ENCODE measurements at places on chromosomes 13 and 19.

DNA sequence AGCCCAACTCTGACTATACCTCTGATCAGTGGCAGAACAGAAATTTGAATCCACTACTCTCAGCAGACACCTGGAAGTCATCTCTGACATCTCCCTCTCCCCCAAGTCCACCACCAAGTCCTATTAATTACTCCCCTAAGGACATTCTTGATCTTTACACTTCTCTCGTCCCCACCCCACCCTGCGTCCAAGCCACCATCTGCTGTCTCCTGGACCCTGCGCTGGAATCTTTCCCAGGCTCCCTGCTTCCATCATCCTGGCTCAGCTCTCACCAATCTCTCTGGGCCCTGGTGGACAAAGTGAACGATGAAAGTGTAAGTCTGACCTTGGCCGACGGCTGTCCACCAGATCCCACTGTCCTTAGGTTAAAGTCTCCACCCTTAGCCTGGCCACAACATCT, 145.6 kb upstream of the GJB6 start:
- no peak for DNase-seq

DNA sequence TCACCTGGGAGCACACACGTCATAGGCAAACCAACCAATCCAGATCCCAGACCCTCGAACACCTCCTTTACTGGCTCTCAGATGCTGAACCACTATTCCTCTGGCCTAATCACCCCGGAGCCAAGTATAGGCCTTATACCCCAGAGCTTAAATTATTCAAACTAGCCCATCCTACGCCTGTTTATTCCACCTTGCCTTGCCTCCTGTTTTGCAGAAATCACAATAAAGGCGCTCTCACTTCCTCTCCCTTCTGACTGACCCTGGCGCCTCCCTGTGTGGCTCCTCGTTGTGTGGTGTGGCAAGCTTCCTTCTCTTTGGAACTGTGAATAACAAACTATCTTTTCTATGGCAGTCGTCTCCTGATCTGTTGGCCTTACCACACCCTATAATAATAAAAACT, 354.9 kb downstream of the ENOX1 start:
- no peak for DNase-seq

GRCh38 chr19:44345959-44346358, 10.5 kb downstream of the ZNF112 start:
- DNase-seq: no peak

GRCh38 chr19:14659874-14660489, 14.7 kb downstream of the ADGRE3 start:
- no peak for DNase-seq

GRCh38 chr19:1811472-1811894, 593 bp downstream of the ATP8B3 start:
- DNase-seq: no peak

GRCh38 chr19:17737690-17738153, 13.6 kb upstream of the FCHO1 start:
- DNase-seq: no peak

DNA sequence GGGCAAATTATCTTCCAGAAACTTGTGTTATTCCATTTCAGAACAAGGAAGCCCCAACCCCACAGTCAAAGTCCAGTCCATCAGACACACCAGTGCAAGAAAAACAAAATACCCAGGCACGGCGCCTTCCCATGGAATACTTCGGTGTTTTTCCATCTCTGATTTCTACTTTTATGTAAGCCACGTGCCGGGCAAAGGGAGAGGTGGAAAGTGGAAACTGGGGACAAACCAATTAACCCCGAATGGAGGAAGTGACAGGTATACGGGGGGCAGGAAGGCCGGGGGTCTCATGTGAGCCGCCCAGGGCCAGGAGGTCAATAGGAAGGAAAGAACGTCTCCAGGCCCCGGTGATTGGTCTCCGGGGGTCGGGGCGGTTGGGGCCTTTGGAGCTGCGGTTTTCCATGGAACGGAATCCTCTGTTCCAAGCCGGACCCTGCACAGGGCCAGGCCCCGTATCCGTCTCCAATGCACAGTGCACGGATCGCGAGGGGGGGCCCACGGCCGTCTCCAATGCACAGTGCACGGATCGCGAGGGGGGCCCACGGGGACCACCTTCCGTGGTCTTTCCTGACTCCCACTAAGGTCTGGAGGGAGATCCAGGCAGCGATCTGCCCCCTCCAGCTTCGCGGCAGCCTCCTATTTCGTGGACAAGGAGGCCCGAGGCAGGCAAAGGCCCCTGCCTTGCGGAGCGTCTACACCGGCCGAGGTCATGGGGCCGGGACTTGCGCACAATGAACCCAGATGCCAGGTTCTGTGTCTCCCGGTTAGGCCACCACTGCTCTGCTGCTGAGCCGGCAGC, 79.7 kb downstream of the GADD45B start:
- DNase-seq: no peak

- DNase-seq: no peak
Observed at GRCh38 chr13:99442273-99442895, 58.9 kb upstream of the TM9SF2 start.

DNA sequence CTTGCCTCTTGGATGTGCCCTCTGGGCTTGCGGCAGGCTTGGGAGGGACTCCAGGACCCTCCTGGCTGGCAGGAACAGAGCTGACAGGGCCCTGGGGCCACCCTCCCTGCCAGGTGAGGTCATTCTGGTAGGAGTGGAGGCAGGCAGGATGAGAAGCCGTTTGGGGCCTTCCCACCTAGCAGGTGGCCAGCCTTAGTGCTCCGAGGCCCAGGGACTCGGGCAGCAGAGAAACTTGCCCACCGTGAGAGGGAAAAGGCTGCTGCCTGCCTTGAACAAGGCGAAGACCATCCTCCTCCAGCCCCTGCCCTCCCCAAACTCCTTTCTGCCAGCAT, 8.5 kb downstream of the RFX1 start:
- no peak for DNase-seq

GRCh38 chr19:29812881-29813275, 1.1 kb downstream of the CCNE1 start:
- no peak for DNase-seq

- DNase-seq: no peak
Observed at GRCh38 chr19:16619457-16619856, 8.5 kb downstream of the MED26 start.

GRCh38 chr13:43991773-43992201, 112.1 kb downstream of the LACC1 start:
- DNase-seq: no peak

GRCh38 chr19:16094360-16095070, 17.2 kb upstream of the RAB8A start:
- no peak for DNase-seq

DNA sequence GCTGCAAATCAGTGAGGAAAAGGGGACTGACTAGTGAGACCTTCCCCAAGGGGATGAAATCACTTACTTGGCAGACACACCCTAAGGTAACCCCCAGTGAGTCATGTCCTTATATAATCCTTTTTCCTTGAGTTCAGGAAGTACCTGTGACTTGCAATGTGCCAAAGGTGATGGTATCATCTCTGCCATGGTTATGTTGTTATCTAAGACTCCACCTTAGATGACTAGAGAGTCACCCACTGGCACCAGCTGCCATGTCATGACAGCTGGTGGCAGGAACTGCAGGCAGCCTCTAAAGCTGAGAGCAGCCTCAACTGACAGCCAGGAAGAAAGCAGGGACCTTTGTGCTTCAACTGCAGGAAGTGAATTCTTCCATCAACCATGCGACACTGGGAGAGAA, 12.5 kb downstream of the PBX4 start:
- no peak for DNase-seq

DNA sequence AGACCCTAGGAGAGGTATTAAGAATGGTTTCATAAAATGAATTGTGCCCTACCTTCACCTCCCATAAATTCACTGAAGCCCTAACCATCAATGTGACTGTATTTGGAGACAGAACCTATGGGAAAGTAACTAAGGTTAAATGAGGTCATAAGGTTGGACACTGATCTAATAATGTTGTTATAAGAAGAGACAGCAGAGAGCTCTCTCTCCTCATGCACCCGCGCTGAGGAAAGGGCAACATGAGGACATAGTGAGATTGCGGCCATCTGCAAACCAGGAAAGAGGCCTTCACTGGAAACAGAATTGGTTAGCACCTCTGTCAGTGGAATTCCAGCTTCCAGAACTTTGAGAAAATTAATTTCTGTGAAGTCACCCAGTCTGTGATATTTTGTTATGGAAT, 1396.1 kb upstream of the MIR17HG start:
- DNase-seq: no peak

- DNase-seq: no peak
Observed at GRCh38 chr19:15673176-15673654, 328 bp downstream of the CYP4F12 start.

DNA sequence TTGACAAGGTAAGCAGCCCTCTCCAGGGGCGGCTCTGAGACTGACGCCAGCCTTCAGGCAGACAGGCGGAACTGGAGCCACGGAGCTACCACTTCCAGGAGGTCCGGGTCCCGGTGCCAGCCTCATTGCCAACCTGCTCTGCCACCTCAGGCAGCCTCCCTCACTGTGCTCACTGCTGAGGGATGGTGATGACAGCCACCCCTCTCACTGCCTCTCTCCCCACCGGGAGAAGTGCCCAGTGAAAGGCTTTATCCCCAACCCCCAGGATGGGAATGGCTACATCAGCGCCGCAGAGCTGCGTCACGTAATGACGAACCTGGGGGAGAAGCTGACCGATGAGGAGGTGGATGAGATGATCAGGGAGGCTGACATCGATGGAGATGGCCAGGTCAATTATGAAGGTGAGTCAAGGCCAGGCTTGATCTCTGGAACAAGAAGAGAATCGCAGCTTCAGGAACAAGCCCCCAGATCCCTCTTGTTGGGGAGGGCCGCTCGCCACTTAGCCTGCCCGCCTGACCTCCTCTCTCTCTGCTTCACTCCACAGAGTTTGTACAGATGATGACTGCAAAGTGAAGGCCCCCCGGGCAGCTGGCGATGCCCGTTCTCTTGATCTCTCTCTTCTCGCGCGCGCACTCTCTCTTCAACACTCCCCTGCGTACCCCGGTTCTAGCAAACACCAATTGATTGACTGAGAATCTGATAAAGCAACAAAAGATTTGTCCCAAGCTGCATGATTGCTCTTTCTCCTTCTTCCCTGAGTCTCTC, 7.6 kb downstream of the CALM3 start:
- DNase-seq: no peak

GRCh38 chr13:100154842-100155416, 66.0 kb downstream of the PCCA start:
- DNase-seq: no peak

DNA sequence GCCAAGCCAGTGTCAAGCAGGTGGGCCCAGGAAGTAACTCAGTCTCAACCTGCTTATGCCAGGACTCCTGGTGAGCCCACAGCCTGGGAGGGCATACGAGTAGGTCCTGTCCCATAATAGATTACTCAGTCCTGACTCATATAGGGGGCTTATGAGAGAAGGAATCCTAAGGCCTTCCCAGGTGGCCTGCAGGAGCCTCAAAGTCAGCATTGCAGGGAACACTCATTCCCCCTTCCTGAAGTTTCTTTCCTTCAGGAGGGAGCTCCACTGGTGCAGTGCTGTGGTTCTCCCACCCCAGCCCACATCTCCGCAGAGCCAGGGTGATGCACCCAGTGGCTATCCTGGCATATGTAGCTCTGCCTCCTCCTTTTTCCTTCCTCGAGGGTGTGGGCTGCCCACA, 137.3 kb downstream of the ZIC5 start:
- DNase-seq: no peak

DNA sequence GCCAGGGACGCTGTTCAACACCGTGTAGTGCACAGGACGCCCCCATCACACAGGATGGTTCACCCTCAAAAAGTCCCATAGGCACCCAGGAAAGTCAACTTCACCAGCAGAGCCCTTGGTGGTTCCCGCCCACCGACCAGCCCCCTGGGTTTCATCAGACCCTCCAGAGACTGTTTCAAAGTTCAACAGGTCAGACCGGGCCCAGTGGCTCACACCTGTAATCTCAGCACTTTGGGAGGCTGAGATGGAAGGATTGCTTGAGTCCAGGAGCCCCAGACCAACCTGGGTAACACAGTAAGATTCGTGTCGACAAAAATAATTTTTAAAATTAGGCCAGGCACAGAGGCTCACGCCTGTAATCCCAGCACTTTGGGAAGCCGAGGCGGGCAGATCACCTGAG, 61.0 kb downstream of the MYO9B start:
- DNase-seq: no peak

DNA sequence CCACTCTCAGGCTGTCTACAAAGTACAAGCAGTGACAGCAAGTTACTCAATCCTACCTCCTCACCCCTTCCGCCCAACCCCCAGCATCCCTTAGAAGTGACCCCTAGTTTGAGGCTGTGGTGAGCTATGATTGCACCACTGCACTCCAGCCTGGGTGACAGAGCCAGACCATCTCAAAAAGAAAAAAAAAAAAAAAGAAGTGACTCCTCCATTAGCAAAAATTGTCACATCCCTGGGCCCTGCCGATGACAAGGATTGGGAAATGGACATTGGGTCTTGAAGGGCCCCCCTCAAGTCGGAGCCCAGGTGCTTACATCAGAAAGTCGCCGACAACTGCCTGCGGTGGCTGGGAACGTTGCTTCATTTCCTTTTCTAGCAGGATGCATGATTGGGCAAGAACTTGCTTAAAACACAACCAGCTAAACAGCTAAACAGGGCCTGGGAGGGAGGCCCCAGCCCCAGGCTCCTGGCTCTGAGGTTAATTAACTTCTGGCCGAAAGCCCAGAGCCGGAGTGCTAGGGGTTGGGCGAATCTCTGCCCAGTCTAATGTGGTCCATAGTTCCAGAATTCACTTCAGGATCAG, 15.3 kb downstream of the RAB3D start:
- DNase-seq: peak; percentile 92

DNA sequence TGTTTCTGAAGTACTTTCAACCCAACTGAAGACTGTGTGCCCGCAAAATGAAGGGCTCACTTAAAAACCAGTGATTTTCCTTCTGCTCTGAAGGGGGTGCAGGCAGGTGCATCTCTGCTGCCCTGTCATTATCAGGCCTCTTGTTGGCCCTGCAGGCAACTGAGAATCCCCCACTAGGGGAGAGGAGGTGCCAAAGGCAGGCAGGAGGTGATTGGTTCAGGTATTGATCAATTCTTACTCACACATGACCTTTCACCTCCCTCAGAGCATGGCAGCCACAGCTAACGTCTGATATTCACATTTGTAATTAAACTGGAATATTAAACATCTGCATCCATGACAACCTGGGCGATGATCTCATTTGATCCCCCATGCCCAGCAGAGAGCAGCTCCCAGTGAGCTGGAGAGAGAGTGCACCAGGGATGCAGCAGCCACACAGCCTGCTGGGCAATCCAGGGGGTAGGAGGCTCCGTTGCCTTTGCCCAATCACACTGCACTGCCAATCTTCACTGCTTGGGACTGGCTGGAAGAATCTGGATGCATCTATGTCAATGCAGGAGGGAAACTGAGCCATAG, 267.9 kb upstream of the TSHZ3 start:
- DNase-seq: no peak
